Stimulated activated CD4-positive, alpha-beta T cell treated with anti-CD3 and anti-CD28 coated beads, Interleukin-1b, Interleukin-23, amount 100 ng/mL, for 24 hours (primary cell): ENCODE measurements at places on chromosomes 3 and 15.

DNA sequence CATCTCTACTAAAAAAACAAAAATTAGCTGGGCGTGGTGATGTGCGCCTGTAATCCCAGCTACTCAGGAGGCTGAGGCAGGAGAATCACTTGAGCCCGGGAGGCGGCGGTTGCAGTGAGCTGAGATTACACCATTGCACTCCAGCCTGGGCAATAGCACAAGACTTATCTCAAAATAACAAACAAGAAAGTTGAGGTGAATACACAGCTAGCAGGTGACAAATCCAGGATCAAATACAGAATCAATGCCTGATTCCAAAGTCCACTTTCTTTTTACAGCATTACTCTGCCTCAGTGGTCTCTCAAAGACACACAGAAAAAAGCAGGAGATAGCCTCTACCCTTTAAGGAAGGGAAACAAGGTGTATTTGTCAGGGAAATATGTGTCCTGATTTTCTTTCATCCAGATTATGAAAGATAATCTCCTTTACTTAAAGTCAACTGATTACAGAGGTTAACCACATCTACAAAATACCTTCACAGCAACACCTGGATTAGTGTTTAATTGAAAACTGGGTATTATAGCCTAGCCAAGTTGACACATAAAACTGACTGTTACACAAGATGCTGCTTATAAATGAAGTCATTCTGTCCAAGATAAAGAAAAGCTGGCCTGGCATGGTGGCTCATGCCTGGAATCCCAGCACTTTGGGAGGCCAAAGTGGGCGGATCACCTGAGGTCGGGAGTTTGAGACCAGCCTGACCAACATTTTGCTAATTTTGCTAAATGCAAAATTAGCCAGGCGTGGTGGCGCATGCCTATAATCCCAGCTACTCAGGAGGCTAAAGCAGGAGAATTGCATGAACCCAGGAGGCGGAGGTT lies 4.0 kb upstream of the SLC25A38 start:
- no peak for DNase-seq

DNA sequence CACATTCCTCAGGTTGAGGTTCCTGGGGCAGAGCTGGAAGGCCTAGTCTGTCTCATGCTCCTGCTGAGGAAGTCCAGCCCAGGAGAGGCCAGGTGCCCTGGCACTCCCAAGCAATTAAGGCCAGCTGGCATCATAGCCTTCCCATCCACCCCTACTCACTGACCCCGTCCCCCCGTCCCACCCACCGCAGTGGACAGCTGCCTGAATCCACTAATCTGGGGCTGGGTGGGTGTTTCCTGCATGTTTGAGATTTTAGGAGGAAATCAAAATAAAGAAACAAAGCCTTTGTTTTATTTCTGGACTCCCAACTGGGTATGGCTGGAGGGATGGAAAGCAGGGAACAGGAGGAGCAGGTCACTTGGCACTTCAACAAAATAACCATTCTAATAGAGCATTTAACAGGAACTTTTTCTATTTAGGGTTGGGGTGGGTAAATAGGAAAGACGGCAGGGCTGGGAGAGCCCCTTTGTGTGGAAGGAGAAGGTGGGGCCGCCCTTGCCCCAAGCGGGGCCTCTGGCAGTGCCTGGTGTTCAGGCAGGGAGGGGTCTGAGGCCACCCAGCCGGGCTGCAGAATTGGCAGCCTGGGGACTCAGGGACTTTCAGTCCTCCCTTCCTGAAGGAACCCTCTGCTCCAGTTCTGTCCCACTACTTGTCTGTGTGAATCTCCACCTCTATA lies 8.5 kb downstream of the MRAS start:
- DNase-seq, result no peak

- no peak for DNase-seq
Measured at GRCh38 chr3:177337541-177338331, 140.5 kb upstream of the TBL1XR1 start.

DNA sequence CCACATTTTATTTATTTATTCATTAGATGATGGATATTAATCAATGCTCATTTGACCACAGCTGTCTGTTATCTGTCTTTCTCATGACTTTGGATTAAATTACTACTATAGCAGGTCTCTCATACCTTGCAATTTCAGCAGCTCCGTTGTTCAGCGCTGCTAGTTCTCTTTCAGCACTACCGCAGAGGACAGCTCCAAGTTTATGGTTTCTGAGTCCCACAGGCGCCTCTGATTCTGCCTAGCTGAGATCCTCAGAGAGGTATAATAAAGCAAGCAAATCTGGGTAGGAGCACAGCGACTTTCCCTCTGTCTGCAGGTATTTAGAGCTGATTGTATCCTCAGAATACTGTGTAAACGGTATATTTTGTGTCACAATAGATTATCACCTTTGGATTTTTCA lies 204.9 kb downstream of the CNTN4 start:
- DNase-seq, result no peak

GRCh38 chr3:124272605-124273151 lies 280.8 kb upstream of the ROPN1 start:
- no peak for DNase-seq

- DNase-seq, result no peak
Measured at GRCh38 chr3:105891101-105891500, 22.3 kb upstream of the CBLB start.

- DNase-seq, result no peak
Measured at GRCh38 chr3:45414823-45415222, 26.4 kb downstream of the LARS2 start.

- DNase-seq, result no peak
Measured at GRCh38 chr3:86244905-86245304, 746.0 kb downstream of the VGLL3 start.

DNA sequence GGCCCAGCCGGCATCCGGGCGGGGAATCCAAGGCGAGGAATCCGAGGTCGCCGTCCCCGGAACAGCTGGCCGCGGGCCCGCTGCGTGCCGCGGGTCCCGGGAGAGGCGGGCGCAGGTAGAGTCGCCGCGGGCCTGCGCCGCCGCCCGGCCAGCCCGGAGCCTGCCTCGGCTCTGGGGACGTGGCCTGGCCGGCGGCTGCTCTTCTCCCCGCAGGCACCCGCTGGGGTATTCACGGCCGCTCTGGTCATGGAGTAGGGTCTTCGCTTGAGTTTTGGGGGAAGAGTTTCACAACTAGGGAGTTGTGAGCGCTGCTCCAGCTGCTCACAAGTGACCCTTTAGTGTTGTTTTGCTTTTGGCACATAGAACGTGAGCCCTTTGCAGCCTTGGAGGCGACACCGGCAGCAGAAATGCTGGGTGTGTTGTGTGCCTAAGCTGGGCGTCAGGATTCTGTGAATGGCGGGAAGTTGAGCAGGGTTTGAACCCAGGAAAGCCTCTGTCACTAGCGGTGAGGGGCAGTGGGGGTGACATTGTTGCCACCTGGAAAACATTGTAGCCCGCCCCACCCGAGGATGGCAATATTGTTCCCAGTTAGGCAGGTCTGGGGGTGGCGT lies 4.0 kb downstream of the TRIM71 start:
- no peak for DNase-seq

- DNase-seq, result no peak
Measured at GRCh38 chr15:66698318-66698961, 3.6 kb upstream of the SMAD6 start.

DNA sequence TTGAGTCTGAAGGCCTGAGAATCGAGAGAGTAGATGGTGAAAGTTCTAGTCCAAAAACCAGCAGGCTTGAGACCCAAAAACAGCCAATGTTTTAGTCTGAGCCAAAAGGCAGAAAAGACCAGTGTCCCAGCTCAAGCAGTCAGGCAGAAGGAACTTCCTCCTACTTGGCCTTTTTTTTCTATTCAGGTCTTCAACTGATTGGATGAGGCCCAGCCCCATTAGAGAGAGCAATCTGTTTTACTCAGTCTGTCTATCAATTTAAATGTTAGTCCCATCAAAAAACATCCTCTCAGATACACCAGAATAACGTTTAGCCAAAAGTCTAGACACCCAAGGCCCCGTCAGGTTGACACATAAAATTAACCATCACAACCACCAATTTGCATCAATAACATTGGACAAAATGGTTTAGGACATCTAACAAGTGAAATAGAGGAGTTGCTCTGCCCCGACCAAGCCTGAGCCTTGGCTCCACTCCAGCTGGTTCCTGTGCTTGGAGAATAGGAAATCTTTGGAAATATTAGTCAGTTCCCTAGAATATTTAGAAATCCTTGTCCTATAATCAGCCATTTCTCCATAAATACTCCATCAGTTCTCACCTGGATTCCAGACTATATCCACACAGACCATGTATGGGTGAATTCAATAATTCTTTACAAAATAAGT lies 51.4 kb upstream of the LIPC start:
- DNase-seq, result no peak

- DNase-seq, result no peak
Measured at GRCh38 chr3:42412526-42413155, 2.2 kb upstream of the LYZL4 start.

DNA sequence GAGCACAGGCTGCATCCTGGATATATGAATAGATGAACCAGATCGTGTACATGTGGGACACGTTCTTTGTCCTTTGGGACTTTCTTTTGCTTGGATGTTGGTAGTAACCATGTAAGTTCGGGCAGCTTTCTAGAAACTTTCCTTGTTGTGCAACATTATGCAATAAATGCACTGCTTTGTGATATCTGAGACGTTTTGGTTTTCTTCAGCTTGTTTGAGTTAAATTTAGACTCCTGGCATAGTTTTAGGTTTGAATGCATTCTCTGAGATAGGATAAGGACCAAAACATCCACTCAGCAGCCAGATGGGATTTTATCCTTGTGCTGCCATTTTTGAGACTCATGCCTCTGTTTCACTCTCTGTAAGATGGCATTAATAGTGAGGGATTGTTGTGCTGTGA lies 158.9 kb downstream of the IGF1R start:
- no peak for DNase-seq

- no peak for DNase-seq
Measured at GRCh38 chr3:127816783-127817405, 5.4 kb downstream of the MGLL start.

- no peak for DNase-seq
Measured at GRCh38 chr15:40287505-40287904, 4.6 kb upstream of the ANKRD63 start.

DNA sequence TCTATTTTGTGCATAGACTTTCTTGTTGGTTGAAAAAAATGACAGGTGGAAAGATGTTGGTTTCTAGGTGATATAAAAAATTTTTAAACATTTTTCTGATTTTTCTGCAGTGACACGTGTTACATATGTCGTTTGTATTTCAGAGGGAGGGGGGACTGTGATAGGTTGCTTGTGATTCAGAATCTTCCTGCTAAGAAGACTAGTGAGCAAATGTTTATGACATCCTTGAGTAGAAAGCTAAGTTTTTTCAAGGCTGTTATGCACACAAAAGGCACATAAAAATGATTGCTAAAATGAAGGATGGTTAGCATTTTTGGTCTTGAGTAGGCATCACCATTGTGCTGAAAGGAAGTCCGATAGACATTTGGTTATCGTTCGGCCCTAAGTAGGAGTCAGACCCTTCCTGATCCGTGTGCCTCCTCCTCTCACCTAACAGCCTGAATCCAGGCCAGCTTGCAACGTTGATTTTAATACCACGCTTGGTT lies 1.5 kb downstream of the ZNF639 start:
- no peak for DNase-seq

DNA sequence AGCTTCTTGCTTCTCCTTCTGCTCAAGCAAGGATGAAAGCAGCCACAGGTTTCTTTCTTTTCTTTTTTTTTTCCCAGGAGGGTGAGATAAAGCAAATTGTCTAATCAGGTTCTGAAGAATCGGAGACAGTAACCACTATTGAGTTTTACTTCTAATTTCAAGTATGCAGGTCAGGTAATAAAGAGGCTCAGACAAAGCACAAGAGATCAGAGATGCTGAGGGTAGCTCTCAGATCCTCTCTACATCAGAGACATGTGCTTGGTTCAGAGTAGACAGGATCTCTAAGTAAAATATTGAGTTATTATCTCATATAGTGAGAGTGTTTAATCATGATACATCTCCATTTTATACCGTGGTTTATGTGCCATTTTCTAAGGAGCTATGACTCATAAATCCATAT lies 168.5 kb downstream of the NFKBIZ start:
- DNase-seq, result no peak

DNA sequence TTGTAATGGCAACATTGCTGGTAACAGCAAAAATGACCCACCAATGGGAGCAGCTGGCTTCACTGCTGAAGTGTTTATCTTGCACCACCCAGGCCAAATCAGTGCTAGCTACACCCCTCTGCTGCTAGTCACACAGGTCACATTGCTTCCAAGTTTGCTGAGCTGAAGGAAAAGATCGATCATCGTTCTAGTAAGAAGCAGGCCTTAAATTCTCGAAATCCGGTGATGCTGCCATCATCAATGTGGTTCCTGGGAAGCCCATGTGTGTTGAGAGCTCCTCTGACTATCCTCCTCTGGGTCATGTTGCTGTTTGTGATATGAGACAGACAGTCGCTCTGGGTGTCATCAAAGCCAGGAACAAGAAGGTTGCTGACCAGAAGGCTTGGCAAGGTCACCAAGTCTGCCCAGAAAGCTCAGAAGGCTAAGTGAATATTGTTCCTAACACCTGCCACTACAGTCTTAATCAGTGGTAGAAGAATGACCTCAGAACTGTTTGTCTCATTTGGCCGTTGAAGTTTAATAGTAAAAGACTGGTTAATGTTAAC lies 21.2 kb downstream of the TM4SF4 start:
- DNase-seq, result no peak

GRCh38 chr15:33207646-33208045 lies 13.1 kb upstream of the FMN1 start:
- no peak for DNase-seq

- DNase-seq, result no peak
Measured at GRCh38 chr3:140186421-140186920, 251.5 kb downstream of the CLSTN2 start.

- no peak for DNase-seq
Measured at GRCh38 chr3:148253713-148254112, 444.0 kb upstream of the AGTR1 start.

GRCh38 chr3:43055393-43055792 lies 50.5 kb downstream of the POMGNT2 start:
- no peak for DNase-seq

DNA sequence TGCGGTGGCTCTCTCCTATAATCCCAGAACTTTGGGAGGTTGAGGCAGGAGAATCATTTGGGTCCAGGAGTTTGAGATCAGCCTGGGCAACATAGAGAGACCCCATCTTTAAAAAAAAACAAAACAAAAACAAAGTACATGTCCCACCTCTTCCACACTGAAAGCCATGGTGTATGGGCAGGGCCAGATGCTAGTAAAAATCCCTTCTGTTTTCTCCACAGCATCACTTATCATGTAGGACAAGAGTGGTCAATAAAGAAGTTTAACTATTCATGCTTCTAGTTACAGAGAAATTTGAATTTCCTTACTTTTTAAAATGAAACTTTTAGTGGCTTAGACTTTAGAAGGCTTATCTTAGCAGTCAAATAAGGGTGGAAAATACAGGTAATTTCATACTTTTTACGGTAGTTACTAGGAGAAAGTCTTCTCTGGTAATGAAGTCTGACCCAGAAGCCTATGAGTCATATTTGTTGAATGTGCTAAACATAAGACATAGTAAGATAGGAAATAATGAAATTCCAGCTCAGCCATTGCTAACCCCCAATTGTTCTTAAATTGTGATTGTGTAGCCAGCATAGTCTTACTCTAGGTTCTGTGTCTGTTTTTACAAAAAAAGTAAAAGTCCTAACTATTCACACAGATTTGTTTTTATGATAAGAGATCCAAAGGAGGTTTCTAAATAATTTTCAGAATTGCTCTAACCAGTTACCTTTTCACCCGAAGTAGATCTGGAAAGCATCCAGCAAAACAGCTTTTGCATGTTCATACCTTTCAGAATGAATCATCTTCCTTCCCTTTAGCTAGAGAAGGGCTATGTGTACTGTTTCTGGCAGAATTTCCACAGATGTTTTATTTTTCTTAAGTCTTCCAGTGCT lies 16.4 kb upstream of the ZNF609 start:
- DNase-seq, result no peak
